ENCODE measurements at places on chromosomes 5 and 9.

DNA sequence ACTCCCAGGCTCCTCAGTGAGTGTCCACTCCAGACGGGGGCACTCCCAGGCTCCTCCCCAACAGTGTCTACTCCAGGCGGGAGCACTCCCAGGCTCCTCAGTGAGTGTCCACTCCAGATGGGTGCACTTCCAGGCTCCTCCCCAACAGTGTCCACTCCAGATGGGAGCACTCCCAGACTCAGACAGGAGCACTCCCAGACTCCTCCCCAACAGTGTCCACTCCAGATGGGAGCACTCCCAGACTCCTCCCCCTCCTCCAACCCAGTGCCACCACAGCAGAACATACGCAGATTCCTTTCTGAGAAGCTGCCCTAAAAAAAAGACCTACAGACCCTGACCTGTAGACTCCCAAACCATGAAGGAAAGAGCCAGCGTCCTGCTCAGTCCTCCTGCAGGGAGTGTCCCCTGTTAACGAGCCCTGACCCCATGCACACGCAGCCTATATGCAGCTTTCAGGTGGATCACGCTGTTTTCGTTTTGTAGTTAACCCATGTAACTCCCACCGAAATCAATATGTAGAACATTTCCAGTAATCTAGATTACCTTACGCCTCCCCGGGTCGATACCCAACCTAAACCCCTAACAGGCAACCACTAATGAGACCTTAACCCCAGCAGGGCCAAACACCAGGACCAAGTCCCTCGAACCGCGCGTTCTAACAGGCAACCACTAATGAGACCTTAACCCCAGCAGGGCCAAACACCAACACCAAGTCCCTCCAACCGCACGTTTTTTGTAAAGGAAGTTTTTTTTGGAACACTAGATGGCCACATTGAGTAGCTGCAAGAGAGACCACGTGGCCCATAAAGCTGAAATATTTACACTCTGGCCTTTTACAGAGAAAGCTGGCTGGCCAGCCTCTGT, 15.7 kb downstream of the PNPLA7 start:
- no peak for DNase-seq

DNA sequence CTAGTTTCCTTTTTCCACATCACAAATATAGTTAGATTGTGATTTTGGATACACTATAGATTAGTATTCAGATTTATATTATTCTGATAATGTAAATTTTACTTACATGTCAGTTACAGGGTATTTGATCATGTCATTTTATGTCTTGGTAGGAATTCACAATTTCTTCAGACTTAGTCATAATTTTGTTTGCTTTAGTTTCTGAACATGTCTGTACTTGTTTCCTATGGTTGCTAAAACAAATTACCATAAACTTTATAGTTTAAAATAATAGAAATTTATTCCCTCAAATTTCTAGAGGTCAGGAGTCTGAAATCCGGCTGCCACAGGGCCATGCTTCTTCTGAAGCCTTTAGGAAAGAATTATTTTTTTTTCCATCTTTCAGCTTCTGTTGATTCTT, 1817.2 kb upstream of the CDH9 start:
- no peak for DNase-seq

DNA sequence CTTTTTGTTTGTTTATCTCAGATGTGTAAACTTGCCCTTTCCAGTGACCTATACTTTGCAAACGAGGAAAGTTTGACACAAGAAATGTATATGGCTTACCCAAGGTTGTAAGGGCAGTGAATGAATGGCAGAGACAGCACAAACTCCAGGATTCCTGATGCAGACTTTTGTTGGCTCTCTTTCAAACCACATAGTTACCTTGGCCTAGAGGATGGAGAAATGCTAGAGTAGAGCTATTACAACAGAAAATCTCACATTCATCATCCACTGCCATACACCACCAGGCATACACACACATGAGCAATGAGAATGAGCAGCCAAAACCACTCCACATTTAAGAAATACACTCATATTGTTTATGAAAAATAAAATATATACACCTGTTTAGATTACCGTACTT, 387.0 kb downstream of the TLR4 start:
- DNase-seq: no peak

DNA sequence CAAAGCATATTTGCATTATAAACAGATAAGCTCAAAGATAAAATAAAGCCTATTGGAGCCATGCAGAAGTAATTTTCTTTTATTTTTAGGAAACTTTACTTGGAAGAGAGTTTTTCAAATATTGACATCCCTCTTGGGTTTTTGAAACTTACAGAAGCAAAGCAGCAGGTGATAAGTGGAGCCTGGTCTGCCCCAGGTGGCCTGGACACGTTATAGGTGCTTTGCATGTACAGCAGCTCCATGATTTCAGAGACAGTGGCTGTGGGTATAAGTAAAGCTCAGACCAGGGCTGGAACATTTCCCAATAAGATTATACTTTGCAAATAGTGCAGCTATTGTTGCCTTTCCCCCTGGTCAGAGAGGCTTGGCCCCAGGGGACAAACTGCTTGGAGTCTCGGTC, 51.5 kb downstream of the CCDC192 start:
- no peak for DNase-seq

- no peak for DNase-seq
These were observed 1.6 kb upstream of the SEC16A start for GRCh38 chr9:136484153-136485048.

DNA sequence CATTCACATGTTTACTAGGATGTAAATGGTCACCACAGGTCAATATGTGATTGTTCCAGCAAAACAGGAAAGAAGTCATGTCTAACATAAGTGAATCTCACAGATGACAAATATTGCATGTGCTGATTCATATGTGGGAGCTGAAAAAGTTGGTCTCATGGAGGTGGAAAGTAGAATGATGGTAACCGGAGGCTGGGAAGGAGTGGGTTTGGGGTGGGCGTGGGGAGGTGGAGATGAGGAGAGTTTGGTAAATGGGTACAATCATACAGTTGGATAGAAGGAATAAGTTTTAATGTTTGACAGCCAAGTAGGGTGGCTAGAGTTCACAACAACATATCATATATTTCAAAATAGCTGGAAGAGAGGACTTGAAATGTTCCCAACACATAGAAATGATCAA, 83.8 kb upstream of the RANBP3L start:
- no peak for DNase-seq

GRCh38 chr9:12554636-12555035, 138.5 kb upstream of the TYRP1 start:
- DNase-seq: no peak

GRCh38 chr5:76742583-76742982, 26.7 kb downstream of the F2R start:
- no peak for DNase-seq

DNA sequence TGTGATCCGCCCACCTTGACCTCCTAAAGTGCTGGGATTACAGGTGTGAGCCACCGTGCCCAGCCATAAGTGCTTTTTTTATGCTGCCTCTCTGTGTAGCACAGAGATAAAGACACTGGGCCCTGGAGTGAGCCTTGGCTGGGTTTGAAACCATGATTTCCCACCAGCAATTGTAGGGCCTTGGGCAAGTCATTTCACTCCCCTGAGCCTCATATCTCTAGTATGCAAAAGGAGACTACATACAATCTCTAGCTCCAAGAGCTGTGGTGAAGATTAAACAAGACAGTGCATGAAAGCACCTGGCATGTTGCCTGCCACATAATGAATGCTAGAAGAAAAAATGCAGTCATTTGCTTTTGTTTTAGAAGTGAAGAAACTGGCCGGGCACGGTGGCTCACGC, 3.9 kb downstream of the FABP6 start:
- no peak for DNase-seq

DNA sequence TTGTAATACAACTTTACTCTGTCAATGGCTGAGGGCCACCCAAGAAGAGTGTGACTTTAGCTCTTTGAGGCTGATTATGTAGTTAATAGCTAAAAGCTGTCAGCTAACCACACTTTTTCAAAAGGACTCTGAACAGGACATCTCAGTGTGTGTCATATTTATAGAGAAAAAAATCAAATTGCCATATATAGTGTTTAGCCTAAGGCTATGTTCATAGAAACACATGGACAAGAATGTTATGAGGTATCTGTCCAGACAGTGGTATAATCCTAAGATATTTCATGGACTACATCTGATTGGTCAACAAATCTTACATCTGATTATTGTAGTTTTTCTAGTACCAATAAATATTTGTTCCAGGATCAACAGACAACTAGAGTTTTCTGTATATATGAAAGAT, 42.1 kb upstream of the CDH18 start:
- DNase-seq: no peak

DNA sequence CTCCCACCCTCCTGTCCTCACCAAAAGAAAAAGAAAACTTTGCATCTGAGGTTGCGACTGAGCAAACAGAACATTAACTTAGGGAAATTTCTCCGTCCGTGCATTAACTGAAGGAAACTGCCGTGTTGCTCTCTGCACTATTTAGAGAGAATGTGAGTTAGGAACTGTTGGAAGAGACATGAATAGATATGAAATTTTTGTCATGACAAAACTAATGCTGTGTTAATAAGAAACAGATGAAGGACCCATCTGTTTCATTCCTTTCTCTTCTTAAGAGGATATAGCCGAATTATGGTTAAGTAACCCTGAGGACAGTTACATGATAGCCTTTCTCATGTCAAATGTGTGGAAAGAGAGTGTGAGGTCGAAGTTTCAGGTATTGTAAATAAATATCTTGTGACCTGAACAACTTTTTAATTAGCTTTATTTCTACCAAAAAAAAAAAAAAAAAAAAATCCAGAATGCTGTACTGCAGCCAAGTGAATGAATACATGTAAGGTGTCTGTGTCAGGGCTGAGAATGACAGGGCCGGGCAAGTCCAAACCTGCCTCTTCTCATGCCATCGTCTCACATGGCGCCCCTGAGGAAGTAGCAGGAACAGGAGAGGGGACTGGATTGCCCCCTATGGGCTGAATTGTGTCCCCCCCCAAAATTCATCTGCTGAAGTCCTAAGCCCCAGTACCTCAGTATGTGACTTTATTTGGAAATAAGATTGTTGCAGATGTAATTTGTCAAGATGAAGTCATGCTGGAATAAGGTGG, 35.6 kb upstream of the ANKRD33B start:
- no peak for DNase-seq

Measured in stimulated activated CD8-positive, alpha-beta memory T cell treated with anti-CD3 and anti-CD28 coated beads, Interleukin-7, amount 100 ng/mL, for 1 hour (primary cell).